Astrocyte (in vitro differentiated cells and primary cell): ENCODE measurements at places on chromosomes 11 and 22. TPM values are rescaled to one million over a fixed set of nuclear protein-coding genes. Genes with fewer than 3 reads are reported as not detected.

DNA sequence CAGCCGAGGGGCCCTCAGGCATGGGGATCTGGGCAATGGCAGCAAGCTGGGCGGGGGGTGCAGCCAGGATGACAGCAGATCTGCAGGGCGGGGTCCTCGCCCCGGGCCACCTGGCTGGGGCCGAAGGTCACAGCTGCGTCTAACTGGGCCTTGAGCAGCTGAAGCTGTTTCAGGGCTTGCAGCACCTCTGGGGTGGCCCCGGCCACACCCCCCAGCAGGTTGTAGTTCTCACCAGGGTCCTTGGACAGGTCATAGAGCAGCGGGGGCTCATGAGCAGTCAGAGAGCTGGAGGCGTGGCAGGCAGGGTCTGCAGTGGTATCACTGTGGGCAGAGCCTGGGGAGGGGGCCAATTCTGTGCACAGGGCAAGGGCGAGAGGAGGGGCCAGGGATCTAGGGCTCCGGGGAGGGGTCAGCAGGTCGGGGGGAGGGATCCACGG, 2.8 kb downstream of the ARSA start:
- H3K27ac ChIP-seq = no peak overlapping the region
- no peak for DNase-seq
- no peak overlapping the region for H3K4me3 ChIP-seq
- H3K4me1 ChIP-seq = peaks cover 13% of the 10 kb centered on the region

DNA sequence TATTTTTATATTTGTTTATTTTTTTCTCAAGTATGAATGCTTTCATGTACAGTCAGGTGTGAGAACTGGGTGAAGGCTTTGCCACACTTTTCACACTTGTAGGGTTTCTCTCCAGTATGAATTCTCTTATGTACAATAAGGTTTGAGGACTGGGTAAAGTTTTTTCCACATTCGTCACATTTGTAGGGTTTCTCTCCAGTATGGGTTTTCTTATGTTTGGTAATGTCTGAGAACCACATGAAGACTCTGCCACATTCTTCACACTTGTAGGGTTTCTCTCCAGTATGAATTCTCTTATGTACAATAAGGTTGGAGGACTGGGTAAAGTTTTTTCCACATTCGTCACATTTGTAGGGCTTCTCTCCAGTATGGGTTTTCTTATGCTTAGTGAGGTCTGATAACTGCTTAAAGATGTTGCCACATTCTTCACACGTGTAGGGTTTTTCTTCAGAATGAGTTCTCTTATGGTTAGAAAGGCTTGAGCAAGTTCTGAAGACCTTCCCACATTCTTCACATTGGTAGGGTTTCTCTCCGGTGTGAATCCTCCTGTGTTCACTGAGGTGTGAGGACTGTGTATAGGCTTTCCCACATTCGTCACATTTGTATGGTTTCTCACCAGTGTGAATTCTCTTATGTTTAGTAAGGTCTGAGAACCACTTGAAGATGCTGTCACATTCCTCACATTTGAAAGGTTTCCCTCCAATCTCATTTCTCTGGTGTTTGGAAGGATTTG, 19.7 kb downstream of the ZNF195 start:
- H3K4me1 ChIP-seq = no peaks in the 10 kb centered on the region
- no peak overlapping the region for H3K27ac ChIP-seq
- peak; percentile 11 for DNase-seq
- H3K36me3 ChIP-seq = peaks cover 60% of the 10 kb centered on the region

DNA sequence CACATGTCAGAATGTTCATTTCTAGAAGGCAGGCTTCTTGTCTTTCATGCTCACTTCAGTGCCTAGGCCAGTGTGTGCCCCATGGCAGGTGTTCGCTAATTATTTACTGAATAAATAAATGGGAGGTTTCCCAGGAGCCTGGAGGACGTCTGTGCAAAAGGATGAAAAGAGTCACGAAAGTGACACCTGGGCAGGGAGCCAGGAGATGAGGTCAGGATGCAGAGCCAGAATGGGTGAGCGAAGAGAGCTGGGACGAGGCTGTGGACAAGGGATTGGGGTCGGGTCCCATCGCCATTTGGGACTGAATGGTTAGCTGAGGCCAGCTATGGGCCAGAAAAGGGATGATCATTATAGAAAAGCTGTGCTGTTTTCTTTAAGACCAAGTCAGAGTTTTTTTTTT, 560.4 kb downstream of the TBC1D22A start:
- H3K4me1 ChIP-seq = no peaks in the 10 kb centered on the region
- H3K27me3 ChIP-seq = peaks cover 2% of the 10 kb centered on the region
- no peak overlapping the region for H3K27ac ChIP-seq
- DNase-seq = no peak
- H3K4me3 ChIP-seq = no peak overlapping the region

DNA sequence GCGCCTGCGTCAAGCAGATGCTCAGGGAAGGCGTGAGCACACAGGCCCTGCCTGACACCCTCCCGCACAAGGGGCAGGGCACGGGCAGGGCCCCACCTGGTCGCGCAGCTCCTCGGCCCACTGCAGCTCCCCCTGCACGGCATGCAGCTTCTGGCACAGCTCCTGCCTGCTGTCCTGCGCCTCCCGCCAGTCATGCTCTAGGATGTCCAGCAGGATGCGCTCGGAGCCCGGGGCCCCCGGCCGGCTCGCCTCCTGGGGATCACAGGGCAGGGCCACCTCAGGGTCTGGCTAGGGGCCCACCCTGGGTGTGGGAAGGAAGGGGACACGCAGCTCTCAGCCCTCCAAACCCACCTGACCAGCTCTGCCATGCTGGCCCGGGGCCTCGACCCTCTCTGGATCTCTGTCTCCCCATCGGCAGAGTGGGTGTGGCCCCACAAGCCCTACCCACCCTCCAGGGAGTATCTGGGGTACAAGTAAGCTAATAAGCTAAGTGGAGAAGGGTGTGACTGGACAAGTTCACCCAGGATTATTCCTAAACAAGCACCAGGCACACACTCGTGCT, 10.7 kb downstream of the CARD10 start:
- H3K36me3 ChIP-seq = peaks cover 13% of the 10 kb centered on the region
- H3K4me3 ChIP-seq = no peak overlapping the region
- no peak overlapping the region for H3K27ac ChIP-seq
- no peak for DNase-seq
- H3K27me3 ChIP-seq = no peaks in the 10 kb centered on the region

DNA sequence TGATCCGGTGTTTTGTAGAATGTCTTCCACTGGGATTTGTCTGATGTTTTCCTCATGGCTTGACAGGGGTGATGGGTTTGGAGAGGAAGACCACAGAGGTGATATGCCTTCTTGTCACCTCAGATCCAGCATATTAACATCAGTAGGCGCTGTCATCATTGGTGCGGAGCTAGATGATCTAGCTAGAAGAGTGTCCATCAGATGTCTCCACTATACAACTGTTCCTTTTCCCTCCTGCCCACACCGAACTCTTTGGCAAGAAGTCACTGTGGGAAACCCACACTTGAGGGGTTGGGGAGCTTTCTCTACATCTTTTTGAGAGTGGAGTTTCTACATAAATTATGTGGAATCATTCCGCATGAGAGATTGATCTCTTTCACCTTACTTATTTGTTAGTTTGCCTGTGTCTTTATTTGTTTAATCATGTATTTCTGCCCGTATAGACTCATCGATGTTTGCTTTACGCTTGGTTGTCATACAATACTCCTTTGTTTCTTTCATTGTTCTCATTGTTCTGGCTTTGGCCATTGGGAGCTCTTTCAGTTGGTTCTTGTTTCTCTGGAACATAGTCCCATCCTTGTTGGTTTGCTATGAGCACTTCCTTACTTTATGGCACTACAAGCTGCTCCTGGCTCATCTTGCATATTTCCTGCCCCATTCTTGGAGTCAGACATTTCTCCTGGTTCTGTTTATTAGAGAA, 1420.3 kb downstream of the BRD1 start:
- DNase-seq = no peak
- peaks cover 3% of the 10 kb centered on the region for H3K27me3 ChIP-seq
- H3K4me3 ChIP-seq = no peak overlapping the region
- H3K36me3 ChIP-seq = no peaks in the 10 kb centered on the region
- no peak overlapping the region for H3K27ac ChIP-seq

OVCH2 gene
- 2.2 and 4.5 TPM in 2 replicates for total RNA-seq

DMC1 gene
- 0.11 TPM in 1 of 2 replicates, not detected in the other for total RNA-seq

CDKN1C gene
- 3.8 and 7.5 TPM in 2 replicates for total RNA-seq

MS4A10 gene
- not detected in 2 replicates for total RNA-seq
